ENCODE measurements at places on chromosomes 7 and 10.

- no peak for DNase-seq
Observed at GRCh38 chr7:97009753-97010732, 4.7 kb downstream of the DLX6 start.

DNA sequence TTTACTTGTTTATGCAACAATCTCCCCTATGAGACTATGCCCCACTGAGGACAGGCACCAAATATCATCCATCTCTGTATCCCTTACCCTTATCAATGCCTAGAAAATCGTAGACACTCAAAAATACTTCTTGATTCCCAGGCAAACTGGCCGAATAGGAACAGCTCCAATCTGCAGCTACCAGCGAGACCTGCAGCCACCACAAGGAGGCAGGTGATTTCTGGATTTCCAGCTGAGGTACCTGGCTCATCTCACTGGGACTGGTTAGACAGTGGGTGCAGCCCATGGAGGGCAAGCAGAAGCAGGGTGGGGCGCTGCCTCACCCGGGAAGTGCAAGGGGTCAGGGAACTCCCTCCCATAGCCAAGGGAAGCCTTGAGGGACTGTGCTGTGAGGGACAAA, 10.8 kb upstream of the PPP1R3C start:
- no peak for DNase-seq

DNA sequence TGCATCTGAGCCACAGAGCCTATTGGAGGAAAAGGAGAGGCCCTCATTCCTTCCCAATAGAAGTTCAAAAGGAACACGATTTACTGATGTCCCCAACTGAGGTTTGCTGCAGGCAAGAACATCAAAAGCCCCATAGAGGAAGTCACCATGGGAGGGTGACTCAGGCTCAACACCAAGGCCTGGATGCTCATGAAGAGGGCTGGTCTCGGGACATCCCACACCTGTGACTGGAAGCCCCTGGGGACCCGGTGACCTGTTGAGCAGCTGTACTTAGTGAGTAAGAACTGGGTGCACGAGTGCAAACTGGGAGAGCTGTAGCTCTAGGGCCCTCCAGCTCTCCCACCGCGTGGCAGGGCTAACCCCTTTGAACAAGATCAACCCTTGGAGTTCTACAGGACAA, 38.0 kb downstream of the CYTH3 start:
- DNase-seq = no peak

GRCh38 chr7:94509264-94509886, at the start of gene CASD1:
Gene CASD1, plus strand, starts transcription at chr7:94509809. Its CDS starts 276 bp downstream, at chr7:94510085.
- DNase-seq = peak; percentile 7

DNA sequence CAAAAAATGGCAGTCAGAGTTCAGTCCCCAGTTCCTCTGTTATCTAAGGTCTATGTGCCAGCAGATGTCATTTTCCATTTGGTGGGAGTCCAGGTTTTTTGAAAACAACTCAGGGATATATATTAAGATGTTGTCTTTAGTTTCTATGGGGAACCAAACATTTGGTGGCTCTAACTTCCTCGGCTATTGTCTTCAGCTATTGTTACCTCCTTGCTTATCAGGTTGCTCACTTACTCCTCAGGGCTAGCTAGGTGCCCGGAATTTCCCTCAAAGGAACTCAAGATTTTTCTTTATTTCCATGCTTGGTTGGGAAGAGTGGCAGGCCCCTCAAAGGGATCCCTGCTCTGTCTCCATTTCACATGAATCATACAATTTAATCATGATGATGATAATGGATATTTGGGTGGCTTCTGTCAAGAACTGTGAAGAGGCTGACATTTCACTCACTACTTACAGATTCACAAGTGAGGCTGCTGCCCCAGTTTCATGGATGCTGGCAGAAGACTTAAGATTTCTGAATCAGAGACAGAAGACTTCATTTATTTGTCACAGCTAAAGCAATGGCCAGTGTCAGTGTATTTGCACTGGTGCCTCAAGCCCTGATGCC, 182.8 kb downstream of the PKD1L1 start:
- no peak for DNase-seq

- no peak for DNase-seq
Observed at GRCh38 chr7:31982962-31983361, 87.2 kb downstream of the PDE1C start.

DNA sequence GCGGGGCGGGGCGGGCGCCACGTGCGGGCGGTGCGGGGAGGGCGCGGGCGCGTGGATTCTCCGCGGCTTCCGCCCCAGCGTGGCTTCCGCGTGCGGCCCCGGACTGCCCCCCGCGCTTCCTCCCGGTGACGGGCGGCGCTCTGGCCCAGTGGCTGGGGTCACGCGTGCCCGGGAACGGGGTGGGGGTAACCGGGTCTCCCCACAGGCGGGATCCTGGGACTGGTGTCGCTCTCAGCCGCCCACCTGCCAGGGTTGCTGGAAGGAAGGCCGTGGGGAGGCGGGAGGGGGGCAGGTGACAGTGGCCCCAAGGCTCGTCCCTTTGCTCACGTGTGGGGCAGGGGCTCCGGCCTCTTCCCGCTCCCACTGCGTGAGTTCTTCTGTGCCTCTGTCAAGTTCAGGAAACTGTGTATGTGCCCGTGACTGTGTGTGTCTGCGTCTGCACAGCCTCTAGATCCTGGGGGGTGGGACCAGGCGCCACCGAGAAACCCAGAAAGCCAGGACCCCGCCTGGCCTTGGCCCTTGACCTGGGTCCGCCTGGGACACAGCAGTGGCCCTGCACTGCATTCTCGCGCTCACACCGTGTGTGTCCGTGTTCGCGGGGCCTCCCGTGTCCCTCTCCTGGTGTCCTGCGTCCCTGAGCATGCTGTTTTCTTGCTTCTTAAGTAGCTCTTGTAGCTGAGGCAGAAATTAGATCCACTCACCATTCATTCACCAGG, 919 bp downstream of the MAFK start:
- DNase-seq = peak; percentile 40

All from kidney capillary endothelial cell (primary cell).